ENCODE measurements at places on chromosomes 1 and 21.

DNA sequence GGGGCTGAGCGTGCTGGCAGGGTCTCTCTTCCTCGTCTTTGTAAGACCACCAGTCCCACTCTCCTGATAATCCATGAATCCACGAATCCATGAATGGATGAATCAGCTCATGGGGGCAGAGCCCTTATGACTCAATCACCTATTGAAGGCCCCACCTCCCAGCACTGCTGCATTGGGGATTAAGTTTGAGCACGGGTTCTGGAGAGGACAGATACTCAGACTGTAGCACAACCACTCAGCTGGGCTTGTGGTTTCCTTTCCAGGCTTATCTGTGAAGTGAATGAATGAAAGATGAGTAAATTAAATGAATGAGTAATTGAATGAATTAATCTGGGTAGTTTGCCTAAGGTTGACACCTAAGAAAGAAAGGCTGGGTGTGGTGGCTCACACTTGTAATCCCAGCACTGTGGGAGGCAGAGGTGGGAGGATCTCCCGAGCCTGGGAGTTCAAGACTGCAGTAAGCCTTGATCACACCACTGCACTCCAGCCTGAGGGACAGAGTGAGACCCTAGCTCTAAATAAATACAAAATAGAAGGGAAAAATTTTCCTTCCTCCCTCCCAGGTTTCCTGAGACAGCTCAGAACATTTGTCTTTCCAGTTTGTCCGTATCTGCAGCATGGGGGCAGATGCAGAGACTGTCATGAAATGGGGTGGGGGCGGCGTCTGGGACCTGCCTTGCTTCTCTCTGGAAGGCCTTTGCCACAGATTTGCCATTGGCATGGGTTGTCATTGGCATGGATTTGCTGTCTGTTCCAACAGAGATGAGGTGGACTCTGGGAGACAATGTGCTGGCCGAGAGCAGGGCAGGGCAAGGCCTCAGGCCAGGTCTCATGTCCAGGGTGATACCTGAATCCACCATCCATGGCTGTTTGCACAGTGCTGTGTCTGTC lies 187.7 kb upstream of the C1orf174 start:
- no peak for DNase-seq

GRCh38 chr1:58968360-58968952 lies 184.6 kb upstream of the JUN start:
- DNase-seq = peak; percentile 3

GRCh38 chr1:203265541-203265940 lies 36.1 kb upstream of the CHIT1 start:
- DNase-seq = no peak

DNA sequence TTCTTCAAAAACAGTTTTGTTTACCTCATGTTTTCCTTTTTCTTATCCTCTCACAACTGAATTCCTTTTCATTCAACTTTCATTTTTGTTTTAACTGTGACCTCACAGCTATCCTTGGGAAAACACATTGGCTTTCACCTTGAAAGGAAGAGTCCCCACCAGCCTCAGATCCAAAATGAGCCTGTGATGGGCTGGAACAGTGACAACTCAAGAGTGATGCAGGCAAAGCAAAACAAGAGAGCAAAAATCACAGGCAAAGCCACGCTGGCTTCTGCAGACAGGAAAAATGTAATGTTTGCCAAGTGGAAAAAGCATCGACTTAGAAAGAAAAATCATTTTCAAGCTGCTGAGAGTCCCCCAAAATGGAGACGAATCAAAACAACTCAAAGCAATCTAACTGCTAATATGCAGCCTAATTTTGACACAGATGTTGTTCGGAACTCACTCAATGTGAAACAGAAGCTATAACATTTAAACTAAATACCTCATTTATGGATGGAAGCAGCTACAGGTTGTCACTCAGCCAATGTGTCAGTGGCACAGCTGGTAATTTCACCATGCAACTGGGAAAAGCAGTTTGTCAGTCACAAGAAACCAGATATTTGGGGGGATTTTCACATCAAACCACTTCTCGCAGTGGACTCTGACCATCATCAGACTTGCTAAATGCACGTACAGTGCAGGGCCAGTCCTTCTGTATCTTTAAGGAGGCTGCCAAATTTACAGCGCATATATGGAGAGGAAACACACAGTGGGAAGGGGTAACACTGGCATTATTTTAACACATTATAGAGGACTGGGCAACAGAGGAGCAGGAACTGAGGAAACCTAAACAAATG lies 50.7 kb downstream of the ALG14 start:
- DNase-seq = no peak

DNA sequence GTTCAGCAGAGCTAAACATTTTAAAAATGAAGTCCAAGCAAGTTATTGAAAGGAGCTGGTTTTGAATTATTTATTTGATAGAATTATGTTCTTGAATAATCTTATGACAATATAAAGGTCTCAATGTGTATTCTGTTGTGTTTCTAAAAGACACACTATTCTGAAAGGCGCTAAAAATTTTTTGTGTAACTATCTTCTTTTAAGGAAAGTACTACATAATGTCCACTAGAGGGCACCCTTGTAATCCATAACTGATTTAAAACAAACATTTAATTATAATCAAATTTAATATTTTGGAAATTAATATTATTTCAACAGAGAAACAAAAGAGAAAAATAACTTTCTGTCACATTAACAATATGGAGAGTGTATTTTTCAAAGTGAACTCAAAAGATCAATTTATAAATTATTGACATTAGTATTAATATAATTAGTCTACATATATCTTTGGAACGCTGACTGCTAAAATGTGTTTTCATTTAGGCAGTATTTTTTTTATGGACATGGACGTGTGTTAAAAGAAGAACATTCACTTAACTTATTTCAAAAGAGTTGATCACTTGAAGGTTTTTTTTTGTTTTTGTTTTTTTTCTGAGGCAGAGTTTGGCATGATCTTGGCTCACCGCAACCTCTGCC lies 248.4 kb downstream of the DENND1B start:
- DNase-seq = no peak

DNA sequence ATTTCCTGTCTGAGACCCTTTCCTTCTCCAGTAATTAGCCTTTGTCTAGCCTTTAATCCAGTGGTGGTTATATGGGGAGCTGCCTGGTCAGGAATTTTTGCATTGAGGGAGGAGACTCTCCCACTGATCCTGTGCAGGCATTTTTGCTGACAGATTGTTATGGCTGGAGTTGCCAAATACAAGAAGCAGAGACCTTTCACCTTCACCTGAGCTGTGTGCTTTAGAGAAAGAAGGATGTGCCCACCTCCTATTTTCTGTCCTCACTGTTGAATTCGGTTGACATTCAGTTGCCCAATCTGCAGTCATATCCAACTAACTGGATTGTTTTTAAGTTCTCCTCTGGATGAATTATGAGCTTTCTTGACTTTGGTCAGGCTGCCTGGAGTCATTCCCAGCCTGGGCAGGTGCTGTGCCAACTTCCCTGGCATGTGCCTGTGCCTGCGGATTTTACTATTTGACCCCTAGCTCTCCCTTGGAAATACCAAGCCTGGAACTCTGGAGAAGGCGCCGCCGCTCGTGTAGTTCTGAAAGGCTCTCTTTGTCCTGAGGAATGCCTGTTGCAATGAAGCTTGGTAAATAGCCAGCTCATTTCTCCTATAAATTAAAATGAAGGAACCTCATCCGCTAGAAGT lies 143.9 kb downstream of the NOS1AP start:
- DNase-seq = no peak

Measured in Caki2 (cell line).